ENCODE measurements at places on chromosomes 2 and 18.

DNA sequence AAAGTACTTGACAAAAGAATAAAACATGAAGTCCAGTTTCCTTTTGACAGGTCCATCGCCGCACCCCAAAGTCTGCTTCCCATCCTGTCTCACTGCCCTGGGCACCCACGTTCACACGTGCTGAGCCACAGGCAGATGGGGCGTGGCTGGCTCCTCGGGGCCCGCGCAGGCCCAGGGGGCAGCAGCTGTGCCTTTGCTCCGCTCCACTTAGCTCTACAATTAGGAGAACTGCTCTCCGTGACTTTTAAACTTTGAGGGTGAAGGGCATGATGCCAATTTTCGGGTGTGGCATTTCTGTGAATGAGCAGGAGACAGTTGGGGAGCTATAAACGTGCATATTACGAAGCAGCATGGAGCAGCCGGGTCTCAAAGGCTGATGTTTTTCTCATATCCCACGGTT is 152.4 kb downstream of the TDRD15 start:
- no peak for DNase-seq

DNA sequence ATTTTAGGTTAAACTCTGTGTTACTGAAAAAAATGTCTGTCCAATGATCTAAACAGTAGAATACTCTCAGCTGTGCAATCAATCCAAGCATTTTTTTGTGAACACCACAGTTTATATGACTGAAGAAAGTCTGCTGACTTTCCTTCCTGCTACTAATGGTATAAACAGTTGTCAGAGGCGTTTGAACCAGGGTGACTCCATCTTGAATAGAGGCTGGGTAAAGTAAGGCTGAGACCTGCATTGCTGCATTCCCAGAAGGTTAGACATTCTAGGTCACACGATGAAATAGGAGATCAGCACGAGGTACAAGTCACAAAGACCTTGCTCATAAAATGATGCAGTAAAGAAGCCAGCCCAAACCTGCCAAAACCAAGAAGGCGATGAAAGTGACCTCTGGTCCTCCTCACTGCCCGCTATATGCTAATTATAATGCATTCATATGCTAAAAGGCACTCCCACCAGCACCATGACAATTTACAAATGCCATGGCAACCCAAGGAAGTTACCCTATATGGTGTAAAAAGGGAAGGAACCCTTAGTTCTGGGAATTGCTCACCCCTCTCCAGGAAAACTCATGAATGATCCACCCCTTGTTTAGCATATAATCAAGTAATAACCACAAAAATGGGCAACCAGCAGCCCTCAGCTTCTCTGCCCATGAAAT is 31.3 kb downstream of the POU3F3 start:
- no peak for DNase-seq

- no peak for DNase-seq
These were observed at the start of gene WNT6 for GRCh38 chr2:218859556-218859987. Gene WNT6 (plus strand): TSS chr2:218859805. CDS start chr2:218860038, 233 bp downstream.

DNA sequence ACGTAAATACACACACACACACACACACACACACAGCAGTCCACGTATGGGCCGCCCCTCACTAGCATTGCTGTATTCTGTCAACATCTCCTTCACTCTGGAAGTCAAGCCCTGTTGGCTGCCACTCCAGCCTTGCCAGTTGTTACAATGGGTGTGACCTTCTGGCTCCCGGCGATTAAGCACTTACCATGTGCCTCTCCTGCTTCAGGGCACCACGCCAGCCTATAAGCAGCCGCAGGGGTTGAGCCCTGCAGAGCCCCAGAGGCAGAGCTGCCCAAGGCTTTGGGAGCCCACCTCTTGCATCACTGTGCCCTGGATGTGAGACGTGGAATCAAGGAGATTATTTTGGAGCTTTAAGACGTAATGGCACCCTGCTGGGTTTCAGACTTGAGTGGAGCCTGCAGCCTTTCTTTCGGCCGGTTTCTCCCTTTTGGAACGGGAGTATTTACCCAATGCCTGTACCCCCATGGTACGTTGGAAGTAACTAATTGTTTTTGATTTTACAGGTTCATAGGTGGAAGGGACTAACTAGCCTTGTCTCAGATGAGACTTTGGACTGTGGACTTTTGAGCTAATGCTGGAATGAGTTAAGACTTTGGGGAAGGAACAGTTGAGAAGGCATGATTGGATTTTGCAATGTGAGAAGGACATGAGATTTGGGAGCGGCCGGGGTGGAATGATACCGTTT is 54.5 kb upstream of the ROCK2 start:
- no peak for DNase-seq

Data from ELF-1 (cell line).